ENCODE measurements at places on chromosomes 1 and 21. TPM values are rescaled to one million over a fixed set of nuclear protein-coding genes. Genes with fewer than 3 reads are reported as not detected.

DNA sequence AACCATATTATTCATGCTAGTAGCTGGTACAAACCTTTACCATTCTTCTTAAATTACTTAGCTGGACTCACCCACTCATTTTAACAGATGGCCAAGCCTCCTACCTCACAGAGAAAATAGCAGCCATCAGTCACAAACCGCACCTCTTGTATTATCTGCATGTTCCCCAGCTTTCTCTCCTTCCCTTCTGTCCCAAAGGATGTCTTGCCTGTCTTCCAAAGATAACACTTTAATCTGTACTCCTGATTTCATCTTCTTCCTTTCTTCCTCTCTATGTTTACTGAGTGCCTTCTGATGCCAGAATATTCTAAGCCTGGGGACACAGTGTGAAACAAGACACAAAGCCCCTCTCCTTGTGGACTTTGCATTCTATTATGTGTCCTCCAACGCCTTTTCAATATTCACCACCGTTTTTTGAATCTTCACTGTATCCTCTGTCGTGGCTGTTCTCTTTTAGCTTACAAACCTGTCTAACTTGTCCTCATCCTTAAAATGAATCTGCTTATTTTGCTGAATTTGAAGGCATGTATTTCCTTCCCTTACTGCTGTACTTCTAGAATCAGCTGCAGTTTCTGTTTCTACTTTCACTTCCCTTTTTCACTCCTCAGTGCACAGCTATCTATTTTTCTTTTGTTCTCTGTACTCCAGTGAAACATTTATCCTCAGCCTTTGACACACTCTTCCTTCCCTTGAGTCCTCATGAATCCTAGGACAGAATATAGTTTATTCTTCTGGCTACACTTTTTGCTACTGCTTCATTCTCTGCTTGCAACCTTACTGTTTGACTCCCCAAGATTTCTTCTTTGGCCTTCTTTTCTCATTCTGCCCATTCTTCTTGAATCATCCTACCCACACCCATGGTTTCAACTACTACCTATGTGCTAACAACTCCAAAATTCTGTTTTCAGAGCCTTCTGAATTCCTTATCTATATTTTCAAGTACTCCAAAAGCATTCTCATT is 216.9 kb upstream of the SAMSN1 start:
- DNase-seq = peak; percentile 11

- no peak for DNase-seq
Measured at GRCh38 chr1:20211511-20211931, 25.2 kb upstream of the PLA2G2C start.

The LCE6A gene
- total RNA-seq = not detected

- peak; percentile 92 for DNase-seq
Measured at GRCh38 chr1:26126321-26127084, 14.9 kb downstream of the PDIK1L start.

DNA sequence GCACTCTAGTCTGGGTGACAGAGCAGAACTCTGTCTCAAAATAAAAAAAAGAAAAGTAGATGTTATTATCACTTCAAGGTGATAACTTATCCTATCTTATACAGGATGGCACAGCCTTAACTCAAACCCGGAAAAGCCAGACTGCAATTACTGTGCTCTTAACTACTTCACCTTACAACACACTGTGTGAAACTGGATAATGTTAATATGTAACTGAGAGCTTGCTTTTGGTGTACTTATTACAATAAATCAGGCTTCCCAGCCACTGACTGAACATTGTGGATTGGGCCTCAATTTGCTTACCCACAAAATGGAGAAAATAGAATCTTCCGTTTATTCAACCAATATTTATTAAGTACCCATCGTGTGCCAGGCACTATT is 1.4 kb downstream of the ORC1 start:
- DNase-seq = no peak

- DNase-seq = no peak
Measured at GRCh38 chr21:35324372-35325220, 275.5 kb upstream of the RUNX1 start.

- DNase-seq = no peak
Measured at GRCh38 chr1:207034998-207035397, 2.4 kb upstream of the C1orf116 start.

The KIF14 gene
- not detected for total RNA-seq

DNA sequence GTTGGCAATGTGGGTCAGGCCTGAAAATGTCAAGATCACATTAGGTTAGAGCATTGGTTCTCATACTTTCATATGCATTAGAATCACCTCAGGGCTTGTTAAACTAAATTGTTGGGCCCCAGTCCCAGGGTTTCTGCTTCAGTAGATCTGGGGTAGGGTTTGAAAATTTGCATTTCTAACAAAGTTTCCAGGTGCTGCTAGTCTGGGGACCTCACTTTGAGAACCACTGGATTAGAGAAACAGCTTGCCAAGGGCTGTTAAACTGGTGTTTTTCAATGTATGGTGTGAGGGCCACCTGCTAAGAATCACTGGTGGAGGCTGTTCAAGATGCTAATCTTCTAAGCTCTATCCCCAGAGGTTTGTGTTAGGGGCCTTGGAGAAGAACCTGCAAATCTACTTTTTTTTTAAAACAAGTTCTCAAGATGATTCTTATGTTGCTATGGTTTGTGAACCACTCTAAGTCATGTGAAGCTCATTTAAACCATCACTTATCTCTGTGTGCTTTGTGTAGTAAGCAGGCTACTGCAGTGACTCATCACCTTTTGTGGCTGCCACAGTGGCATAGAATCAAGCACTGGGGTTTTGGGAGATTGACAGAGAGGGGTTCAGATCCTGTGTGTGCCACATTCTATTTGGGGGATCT is 152.2 kb downstream of the S1PR1 start:
- no peak for DNase-seq

DNA sequence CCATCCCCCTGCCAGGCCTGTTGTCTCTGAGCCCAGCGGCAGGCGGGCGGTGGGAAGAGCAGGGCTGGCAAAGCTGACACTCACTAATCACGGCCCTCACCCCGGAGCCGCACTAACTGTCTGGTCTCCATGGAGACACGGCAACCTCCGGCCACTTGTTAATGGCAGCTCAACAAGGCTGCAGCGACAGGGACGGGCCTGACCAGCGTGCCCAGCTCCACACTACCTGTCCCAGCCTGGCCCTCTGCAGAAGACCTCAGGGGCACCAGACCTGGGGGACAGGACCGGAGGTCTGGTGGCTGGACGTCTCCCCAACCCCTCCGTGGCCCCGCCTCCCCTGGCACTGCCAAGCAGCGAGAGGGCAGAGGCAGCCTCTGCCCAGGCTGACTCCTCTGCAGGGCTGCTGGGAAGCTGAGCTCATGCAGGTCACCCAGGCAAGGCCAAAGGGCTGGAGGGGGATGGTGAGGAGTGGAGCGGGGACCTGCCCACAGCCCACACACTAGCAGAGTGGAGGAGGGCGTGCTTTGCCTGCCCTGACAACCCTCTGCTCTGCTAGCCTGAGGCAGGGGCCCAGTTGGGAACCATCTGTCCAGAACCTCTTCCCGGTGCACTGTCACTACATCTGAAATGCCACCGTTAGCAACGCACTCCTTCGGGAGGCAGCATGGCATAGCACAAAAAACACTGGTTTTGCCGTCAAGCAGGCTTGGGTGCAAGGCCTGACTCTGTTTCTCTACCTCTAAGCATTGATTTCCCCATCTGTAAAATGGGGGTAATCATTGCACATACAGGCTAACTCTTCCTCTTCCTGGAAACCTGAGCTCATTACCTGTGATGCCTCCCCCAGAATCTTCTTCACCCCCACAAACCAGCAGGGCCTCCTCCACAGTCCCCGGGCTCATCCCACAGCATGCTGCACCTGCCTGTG is 29.6 kb upstream of the WASF2 start:
- no peak for DNase-seq

Data from naive thymus-derived CD4-positive, alpha-beta T cell (primary cell).